Fibroblast of skin of left quadriceps (primary cell): ENCODE measurements at places on chromosomes 7 and 10.
A peak's percentile ranks its signal among the peaks of the same experiment; 100 is the strongest.

- DNase-seq = no peak
Measured at GRCh38 chr7:2082139-2082998, 150.4 kb downstream of the MAD1L1 start.

DNA sequence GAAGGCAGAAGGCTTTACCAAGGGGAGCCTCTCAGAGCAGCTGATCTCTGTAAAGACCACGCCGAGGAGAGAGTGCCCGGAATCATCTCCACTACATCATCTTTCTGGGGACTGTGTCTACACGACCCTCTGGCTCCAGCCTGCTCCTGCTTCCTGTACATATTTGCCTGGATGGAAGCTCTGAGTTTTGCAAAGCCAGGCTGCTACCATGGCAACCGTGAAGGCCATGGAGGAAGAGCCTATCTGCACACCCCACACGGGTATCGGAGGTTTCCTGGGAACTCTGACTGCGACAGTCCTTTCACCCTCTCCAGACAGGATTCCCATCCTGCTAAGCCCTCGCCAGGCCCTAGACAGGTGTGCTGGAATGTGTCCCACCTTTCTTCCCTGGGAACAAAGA is 83.4 kb upstream of the TNRC18 start:
- no peak for DNase-seq

DNA sequence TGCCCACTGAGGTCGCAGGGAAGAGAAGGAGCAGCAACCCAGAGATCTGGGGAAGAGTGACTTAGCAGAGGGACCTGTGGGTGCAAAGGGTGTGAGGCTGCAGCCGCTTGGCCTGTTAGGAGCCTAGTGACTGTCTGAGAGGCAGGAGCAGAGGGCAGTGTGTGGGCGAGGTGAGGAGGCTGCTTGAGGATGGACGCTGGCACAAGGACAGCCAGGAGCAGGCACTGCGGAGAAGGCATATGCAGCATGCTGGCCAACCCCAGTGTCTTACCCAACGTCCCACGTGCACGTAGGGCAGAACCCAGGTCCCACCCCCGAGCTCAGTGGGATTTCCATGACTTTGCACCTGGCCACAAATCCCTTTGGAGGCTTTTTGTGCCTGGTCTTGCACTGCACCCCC is 54.1 kb downstream of the C10orf105 start:
- DNase-seq = no peak

- DNase-seq = no peak
Measured at GRCh38 chr7:141073173-141073640, 657 bp upstream of the TMEM178B start.

DNA sequence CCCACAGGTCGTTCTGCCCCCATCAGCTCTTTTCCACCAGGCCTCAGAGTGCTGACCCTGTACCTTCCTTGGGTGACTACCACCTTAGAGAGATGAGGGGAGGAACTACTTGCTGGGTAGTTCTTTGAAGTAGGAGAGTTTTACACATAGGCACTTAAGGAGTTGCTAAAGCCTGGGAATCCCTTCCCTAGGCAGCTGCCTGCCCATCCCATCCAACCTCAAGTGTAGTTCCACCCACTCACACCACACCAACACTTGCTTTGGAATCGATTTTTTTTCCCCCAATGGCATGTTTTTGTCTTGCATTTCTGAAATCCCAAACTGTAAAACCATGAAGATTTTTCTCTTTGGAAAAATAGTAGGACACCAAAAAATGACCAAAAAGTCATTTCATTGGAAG is 47.7 kb downstream of the FBXW4 start:
- no peak for DNase-seq

GRCh38 chr10:29585488-29585976 is 49.2 kb downstream of the SVIL start:
- no peak for DNase-seq

GRCh38 chr7:1090236-1090635 is 2.3 kb downstream of the GPER1 start:
- DNase-seq = no peak

DNA sequence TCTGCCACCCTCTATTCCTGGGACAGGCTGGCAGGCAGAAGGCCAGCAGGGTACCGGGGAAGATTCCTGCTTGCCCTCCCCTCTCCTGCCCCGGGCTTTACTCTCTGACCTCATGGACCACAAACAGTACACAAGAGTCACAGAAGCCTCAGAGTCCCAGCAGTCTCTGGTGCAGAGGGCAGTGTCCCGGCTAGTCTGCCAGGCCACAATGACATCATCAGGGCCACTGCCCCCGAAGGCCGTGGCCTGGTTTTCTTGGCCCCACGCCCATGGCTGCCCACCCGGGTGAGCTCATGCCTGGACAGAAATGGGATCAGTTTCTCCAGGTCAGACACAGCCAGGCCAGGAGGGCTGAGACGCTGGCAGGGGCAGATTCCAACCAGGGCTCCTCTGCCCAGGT is 91.9 kb downstream of the MYL10 start:
- DNase-seq = no peak

GRCh38 chr10:11013836-11014235 is 3.8 kb upstream of the CELF2 start:
- no peak for DNase-seq

DNA sequence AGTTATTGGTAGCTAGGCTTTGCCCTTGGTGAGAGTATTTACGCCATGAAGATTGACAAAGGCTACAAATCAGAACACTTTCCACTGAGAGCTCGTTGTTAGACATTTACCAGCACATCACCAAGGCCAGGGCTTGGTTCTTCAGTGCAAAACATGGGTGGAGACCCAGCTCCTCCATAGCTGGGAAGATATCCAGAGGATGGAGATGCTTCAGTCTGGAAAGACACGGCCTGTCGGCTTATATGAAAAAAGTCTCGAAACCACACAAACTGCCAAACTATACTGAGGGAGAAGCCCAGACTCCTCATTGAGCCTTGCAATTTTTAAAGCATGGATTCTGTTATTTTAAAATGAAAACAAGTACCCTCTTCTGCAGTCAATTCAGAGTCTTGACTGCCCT is 83.4 kb upstream of the ANLN start:
- no peak for DNase-seq

DNA sequence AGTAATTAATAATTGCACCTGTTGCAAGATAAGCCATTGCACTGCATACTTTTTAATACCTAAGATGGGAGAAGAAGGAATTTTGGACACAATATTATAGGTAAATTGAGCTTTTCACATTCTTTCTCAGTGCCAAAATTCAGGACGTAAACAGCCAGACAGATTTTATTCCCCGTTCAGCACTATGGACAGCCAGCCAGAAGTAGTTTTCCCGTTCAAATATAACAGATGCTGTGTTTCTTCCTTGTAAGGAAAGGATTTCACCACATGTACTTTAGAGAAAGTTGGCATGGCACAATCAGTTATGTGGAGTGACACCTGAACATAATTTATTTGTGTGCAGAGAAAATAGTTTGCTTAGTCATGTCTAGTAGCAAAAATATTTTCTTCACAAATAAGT is 34.8 kb downstream of the SEMA3E start:
- DNase-seq = no peak

- DNase-seq = no peak
Measured at GRCh38 chr10:102549549-102549948, 45.8 kb downstream of the SUFU start.

GRCh38 chr7:20459419-20459818 is 128.7 kb downstream of the ITGB8 start:
- DNase-seq = no peak

GRCh38 chr10:132003282-132003924 is 21.7 kb upstream of the BNIP3 start:
- no peak for DNase-seq

- no peak for DNase-seq
Measured at GRCh38 chr7:79548727-79549126, 95.3 kb upstream of the MAGI2 start.

DNA sequence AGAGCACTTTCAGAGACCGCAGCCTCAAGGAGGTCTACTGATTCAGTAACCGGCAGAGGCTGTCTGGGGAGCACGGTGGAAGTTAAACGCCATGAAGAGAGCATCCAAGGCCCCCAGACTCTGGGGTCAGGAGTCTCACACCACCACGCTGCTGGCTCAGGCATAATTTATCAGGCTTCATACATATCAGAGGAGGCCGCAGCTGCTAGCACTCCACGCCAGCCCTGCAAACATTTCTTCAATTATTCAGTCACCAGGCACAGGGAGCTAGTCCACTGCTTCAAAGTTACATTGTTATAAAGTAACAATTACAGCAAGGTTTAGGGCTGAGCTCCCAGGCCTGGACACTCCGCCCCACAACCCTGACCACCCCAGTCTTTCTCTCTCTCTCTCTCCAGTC is 97.8 kb downstream of the PAXIP1 start:
- DNase-seq = no peak

GRCh38 chr10:131784363-131785120 is 116.3 kb upstream of the PPP2R2D start:
- DNase-seq = no peak

DNA sequence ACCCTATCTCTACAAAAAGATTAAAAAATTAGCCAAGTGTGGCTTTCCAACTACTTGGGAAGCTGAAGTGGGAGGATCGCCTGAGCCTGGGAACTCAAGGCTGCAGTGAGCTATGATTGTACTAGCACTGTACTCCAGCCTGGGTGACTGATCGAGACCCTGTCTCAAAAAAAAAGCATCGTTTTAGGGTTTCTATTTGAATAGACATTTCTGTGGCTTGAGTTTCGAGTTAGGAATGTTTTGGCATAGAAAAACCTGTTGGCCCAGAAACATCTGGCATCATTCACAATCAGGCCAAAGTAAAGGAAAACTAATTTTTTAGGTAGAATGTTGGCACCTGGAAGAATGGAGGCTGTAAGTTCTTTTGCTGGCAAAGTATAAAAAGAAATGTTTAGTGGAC is 72.4 kb downstream of the AUTS2 start:
- peak; percentile 36 for DNase-seq

- DNase-seq = peak; percentile 91
Measured at GRCh38 chr10:69061305-69062161, 26.4 kb upstream of the SRGN start.

- no peak for DNase-seq
Measured at GRCh38 chr7:65962033-65962432, 20.0 kb downstream of the GUSB start.

DNA sequence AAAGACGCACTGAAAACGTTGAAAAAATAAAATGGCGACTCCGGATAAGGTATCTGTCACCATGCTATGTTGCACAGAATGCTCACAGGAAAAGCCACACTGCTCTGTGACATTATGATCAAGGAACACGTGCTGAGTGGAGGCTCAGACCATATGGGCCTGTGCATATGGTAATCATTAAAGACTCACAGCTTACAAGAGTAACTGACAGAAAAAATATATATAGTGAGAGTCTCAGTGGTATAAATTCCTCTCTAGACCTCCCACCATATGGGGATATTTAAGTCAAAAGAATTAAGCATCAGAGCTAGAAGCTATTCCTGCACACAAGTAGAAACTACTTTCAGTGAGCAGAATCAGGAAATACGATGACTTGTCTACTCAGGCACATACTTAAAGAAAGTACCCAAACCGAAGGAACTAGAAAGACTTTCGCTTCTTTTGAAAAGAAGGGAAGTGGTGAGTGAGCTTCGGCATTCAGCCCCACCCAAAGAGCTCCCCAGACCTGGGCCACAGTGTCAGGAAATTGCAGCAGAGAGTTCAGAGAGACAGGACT is 65.1 kb upstream of the MPP7 start:
- peak; percentile 60 for DNase-seq

DNA sequence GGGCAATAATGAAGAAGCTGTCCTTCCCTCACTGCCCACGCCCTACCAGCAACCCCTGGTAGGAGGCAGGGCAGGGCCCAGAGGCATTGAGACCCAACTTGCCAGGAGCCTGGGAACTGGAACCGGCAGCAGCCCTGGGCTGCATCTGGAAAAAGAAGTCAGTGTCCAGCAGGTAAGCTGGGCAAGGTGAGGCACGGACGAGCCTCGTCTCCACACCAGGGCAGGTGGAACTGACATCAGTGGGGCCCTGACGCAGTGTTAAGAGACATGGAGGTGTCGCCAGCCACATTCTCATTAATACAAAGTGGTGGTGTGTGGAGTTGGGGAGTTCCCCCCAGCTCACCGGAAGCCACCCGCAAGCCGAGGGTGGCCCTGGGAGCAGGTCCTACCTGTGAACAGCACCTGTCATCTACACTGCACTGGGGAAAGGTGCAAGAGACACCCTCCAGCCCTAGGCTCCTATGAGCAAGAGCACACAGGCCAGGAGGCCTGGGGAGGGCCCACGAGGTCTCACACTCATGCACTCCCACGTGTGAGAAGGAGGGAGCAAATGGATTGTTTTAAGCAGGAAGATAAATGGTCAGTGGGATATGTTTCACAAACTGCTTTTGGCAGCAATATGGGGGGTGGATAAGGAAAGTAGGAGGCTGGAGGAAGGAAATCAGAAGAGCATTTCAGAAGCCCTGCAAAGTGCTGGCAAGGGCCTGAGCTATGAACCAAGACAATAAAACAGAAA is 53.6 kb downstream of the COBL start:
- no peak for DNase-seq

GRCh38 chr7:88586890-88587289 is 172.6 kb upstream of the ZNF804B start:
- DNase-seq = no peak

- no peak for DNase-seq
Measured at GRCh38 chr10:86047588-86047987, 319.0 kb downstream of the GRID1 start.

GRCh38 chr7:146764458-146764857 is 647.9 kb downstream of the CNTNAP2 start:
- DNase-seq = no peak

DNA sequence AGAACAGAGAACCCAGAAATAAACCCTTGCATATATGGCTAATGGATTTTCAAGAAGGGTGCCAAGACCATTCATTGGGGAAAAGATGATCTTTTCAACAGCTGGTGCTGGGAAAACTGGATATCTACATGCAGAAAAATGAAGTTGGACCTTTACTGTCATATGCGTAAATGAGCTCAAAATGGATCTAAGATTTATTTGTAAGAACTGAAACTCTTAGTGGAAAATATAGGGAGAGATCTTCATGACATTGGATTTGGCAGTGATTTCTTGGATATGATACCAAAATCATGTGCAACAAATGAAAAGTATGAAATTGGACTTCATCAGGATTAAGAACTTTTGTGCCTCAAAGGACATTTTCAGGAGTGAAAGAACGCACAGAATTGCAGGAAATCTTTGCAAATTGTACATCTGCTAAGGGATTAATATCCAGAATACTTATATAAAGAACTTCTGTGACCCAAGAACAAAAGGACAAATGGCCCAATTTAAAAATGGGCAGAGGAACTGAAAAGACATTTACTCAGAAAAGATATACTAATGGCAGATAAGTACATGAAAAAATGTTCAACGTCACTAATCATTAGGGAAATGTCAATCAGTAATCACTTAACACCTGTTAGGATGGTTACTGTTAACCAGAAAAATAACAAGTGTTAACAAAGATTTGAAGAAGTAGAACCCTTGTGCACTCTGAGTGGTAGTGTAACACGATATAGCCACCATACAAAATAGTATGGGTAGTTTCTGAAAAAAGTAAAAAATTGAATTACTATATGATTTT is 6.1 kb downstream of the DBF4 start:
- DNase-seq = no peak

- no peak for DNase-seq
Measured at GRCh38 chr7:85974176-85974575, 669.5 kb upstream of the GRM3 start.

- no peak for DNase-seq
Measured at GRCh38 chr10:123380491-123381085, 226.4 kb downstream of the BUB3 start.

- no peak for DNase-seq
Measured at GRCh38 chr10:31520986-31521831, 202.2 kb downstream of the ZEB1 start.
